HepG2 (cell line): ENCODE measurements at places on chromosomes 16 and 17. TPM values are rescaled to one million over a fixed set of nuclear protein-coding genes. Genes with fewer than 3 reads are reported as not detected.

The SLX4 gene
- total RNA-seq, result 2.5 and 3.6 TPM in 2 replicates

The DRC3 gene
- total RNA-seq, result 0.53 and 0.73 TPM in 2 replicates

The TPSAB1 gene
- total RNA-seq, result not detected in 2 replicates

The PRSS33 gene
- not detected in 2 replicates for total RNA-seq

The CDH5 gene
- total RNA-seq, result 0.34 and 0.71 TPM in 2 replicates

The TMEM238L gene
- not detected in 2 replicates for total RNA-seq

The MAPT gene
- 2.1 and 3.6 TPM in 2 replicates for total RNA-seq

The SLFN12 gene
- 0.13 TPM in 1 of 2 replicates, not detected in the other for total RNA-seq

The KRTAP2-3 gene
- not detected in 2 replicates for total RNA-seq

The RAD51C gene
- total RNA-seq, result 106 and 151 TPM in 2 replicates

DNA sequence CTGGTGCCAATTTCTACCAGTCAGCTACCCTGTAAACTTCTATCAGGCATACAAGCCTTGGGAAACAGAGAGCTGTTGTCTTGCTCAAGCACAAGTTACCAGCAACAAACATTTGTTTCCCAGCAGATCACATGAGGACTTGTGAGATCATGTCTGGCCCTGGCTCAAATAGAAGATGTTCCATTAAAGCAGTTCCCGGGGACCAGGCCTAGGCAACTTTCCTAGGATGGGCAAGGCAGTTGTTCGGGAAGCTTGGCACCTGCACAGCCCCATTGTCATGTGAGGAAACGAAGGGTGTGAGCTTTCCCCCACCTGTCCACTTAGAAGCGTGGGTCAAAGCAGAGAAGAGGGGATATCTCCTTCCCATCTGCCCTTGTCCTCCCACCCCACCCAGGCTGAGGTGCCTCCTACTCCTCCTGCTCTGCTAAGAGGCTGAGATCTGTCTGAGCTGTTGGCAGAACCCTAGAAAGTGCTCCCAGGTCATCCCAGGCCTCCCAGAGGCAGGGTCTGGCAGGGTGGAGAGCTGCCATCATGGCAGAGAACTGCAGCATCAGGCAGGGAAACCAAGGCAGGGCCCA, 11.2 kb upstream of the SLC47A2 start:
- no peak overlapping the region for H3K4me3 ChIP-seq
- no peaks in the 10 kb centered on the region for H3K27me3 ChIP-seq
- no peak for DNase-seq
- H3K27ac ChIP-seq, result peak overlapping the region; percentile 46
- H3K36me3 ChIP-seq, result no peaks in the 10 kb centered on the region

DNA sequence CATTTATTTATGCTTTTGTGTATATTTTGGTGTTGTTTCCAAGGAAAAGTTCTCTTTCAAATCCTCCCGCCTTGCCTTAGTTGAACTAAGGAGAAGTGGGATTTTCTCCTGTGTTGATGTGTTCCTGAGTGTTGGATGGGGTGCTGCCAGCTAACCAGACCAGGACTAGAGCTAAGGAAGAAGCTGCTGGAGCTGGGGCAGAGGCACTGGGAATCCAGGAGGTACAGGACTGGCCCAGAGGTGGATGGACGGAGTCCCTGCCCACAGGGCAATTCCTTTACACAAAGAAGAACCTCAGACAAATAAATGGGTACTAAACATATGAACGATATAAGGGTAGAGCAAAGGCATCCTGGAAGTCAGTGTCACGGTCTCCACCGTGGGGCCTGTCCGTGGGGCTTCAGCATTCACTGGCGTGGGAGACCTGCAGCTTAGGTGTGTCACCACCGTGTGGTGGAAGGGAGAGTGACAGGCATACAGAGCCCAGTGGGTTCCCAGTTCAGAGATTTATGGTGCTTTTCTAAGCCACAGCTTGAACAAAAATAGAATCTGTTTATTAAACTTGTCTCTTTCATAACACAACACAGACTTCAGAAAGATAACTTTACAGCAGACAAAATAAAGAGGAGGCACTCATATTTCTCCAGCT, 270.7 kb downstream of the NTN1 start:
- no peak overlapping the region for H3K27ac ChIP-seq
- no peak overlapping the region for H3K4me3 ChIP-seq
- DNase-seq, result peak; percentile 8
- H3K36me3 ChIP-seq, result no peaks in the 10 kb centered on the region
- no peaks in the 10 kb centered on the region for H3K4me1 ChIP-seq

DNA sequence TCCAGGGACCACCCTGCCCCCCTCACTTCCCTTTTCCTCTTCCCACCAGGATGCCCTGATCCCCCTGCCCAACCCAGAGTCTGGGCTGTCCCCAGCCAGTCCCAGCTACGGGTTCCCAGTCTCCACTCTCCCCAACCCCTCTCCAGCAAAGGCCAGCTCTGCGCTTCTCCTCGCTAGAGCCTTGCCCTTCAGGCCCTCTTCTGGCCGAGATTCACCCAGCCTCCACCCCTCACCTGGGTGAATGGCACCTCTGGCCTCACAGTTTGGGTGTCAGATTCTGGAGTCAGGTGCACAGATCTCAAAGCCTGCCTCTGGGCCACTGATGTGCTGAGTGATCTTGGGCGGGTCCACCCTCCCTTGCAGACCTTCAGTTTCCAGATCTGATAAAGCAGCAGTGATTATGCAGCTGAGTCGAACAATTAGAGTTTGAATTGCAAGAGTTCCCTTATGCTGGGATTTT, 185.6 kb upstream of the TNRC6C start:
- peaks cover 8% of the 10 kb centered on the region for H3K27me3 ChIP-seq
- no peak for DNase-seq
- peak overlapping the region; percentile 7; the same call in 1 of the 2 replicates for H3K4me3 ChIP-seq
- H3K36me3 ChIP-seq, result no peaks in the 10 kb centered on the region
- H3K4me1 ChIP-seq, result no peaks in the 10 kb centered on the region

GRCh38 chr16:89111263-89111662, 17.6 kb downstream of the ACSF3 start:
- no peak overlapping the region for H3K27ac ChIP-seq
- H3K4me3 ChIP-seq, result no peak overlapping the region
- H3K36me3 ChIP-seq, result peaks cover 35% of the 10 kb centered on the region

GRCh38 chr17:18025945-18026776, 12.8 kb downstream of the ATPAF2 start:
- H3K27me3 ChIP-seq, result no peaks in the 10 kb centered on the region
- H3K4me3 ChIP-seq, result no peak overlapping the region
- no peak for DNase-seq
- H3K27ac ChIP-seq, result no peak overlapping the region
- H3K36me3 ChIP-seq, result peaks cover 26% of the 10 kb centered on the region; the same call in 2 of the 3 replicates

DNA sequence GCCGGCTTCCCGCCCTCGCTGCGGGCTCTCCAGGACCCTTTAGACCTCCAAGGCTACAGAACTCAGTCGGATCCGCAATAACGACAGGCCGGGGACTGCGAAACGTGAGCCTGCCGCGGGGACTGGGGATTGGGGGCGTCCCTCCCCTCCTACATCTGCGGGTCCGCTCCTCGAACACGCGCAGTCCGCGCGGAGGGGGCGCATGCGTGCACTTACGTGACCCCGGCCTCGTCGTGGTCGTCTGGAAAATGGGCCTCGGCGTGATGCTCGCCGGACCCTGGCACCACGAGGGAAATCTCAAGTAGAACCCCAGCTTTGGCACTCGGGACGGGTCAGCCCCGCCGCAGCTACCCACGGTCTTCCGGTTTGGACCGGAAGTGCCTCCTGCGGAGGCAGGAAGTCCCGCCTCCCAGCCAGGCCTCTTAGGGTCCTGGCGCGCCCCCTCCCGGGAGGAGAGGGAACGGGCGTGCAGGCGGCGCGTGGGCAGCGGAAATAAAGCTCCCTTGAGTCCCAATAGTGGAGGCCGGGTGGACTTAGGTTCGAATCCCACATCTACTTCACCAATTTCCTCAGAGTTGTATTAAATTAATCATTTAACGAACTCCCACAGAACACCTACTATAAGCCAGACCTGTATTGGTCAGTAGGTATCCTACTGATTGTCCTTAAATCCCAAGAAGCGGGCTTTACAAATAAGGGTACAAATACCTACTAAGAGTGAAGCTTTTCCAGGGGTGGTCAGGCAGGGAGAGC, at the start of gene TAF1C:
TSS of gene TAF1C (minus strand) at position 373 of the 753 bp plus-strand sequence. CDS start 2,069 bp downstream, outside the sequence.
- H3K27me3 ChIP-seq, result no peaks in the 10 kb centered on the region
- H3K4me3 ChIP-seq, result peak within 1 kb of the TSS; percentile 86
- peaks cover 29% of the 10 kb centered on the region; the same call in 2 of the 3 replicates for H3K36me3 ChIP-seq
- peaks cover 14% of the 10 kb centered on the region for H3K4me1 ChIP-seq
- H3K27ac ChIP-seq, result peak within 1 kb of the TSS; percentile 55
- DNase-seq, result peak; percentile 92

GRCh38 chr16:8712589-8713361, 38.4 kb downstream of the ABAT start:
- no peaks in the 10 kb centered on the region for H3K27me3 ChIP-seq
- peaks cover 8% of the 10 kb centered on the region; the same call in 1 of the 2 replicates for H3K4me1 ChIP-seq
- no peak for DNase-seq
- peaks cover 9% of the 10 kb centered on the region for H3K36me3 ChIP-seq
- H3K4me3 ChIP-seq, result no peak overlapping the region
- no peak overlapping the region for H3K27ac ChIP-seq

- H3K36me3 ChIP-seq, result peaks cover 12% of the 10 kb centered on the region; the same call in 1 of the 3 replicates
- peaks cover 9% of the 10 kb centered on the region for H3K4me1 ChIP-seq
- no peak overlapping the region for H3K4me3 ChIP-seq
- H3K27me3 ChIP-seq, result no peaks in the 10 kb centered on the region
- no peak overlapping the region for H3K27ac ChIP-seq
- no peak for DNase-seq
These were observed 13.6 kb downstream of the TMEM220 start for GRCh38 chr17:10716218-10716617.

GRCh38 chr16:50989047-50989446, 162.0 kb downstream of the SALL1 start:
- no peaks in the 10 kb centered on the region for H3K4me1 ChIP-seq
- H3K27ac ChIP-seq, result no peak overlapping the region
- H3K27me3 ChIP-seq, result no peaks in the 10 kb centered on the region

DNA sequence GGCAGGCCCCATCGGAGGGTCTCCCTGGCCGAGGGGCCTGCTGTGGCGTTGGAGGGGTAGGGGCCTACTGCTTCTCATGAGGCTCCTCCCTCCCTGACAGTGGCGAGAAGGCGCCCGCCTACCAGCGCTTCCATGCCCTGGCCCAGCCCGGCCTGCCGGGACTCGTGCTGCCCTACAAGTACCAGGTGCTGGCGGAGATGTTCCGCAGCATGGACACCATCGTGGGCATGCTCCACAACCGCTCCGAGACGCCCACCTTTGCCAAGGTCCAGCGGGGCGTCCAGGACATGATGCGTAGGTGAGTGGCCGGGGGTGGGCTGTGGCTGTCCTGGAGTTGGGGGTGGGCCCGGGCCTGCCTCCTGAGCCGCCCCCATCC, 1.7 kb downstream of the CDT1 start:
- H3K27ac ChIP-seq, result peak overlapping the region; percentile 71
- H3K4me1 ChIP-seq, result peaks cover 36% of the 10 kb centered on the region
- H3K4me3 ChIP-seq, result peak overlapping the region; percentile 73; the same call in 1 of the 2 replicates
- peaks cover 15% of the 10 kb centered on the region for H3K36me3 ChIP-seq

DNA sequence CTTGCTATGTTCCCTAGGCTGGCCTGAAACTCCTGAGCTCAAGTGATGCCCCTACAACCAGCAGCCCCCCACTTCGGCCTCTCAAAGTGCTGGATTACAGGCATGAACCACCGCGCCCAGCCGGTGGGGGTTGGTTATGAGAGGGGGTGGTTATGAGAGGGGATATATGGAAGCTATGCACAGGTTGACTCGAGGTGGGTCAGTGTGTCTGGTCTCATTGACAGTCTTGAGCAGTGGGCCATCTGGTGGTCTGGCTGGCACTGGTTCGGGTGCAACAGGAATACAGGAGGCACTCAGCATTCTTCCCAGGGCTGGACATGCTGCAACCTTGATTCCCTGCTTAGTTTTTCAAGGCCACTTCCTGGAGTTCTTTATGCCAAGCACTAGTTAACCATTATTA, 5.6 kb upstream of the STX1B start:
- H3K27me3 ChIP-seq, result peaks cover 19% of the 10 kb centered on the region
- H3K27ac ChIP-seq, result no peak overlapping the region
- peaks cover 17% of the 10 kb centered on the region for H3K4me1 ChIP-seq
- H3K36me3 ChIP-seq, result no peaks in the 10 kb centered on the region
- DNase-seq, result peak; percentile 82

- H3K27me3 ChIP-seq, result no peaks in the 10 kb centered on the region; the same call in 2 of the 3 replicates
- peak within 1 kb of the TSS; percentile 95 for H3K4me3 ChIP-seq
- DNase-seq, result peak; percentile 90
- no peaks in the 10 kb centered on the region for H3K36me3 ChIP-seq
- H3K4me1 ChIP-seq, result peaks cover 47% of the 10 kb centered on the region
These were observed at the start of gene CAVIN1 for GRCh38 chr17:42422958-42423712. TSS of gene CAVIN1 (minus strand) at chr17:42423256. CDS start at chr17:42423097, 159 bp downstream.

GRCh38 chr17:44112284-44113280, 10.9 kb downstream of the HDAC5 start:
- no peaks in the 10 kb centered on the region; the same call in 2 of the 3 replicates for H3K36me3 ChIP-seq
- H3K27ac ChIP-seq, result peak overlapping the region; percentile 10
- peaks cover 83% of the 10 kb centered on the region for H3K4me1 ChIP-seq
- DNase-seq, result peak; percentile 60

DNA sequence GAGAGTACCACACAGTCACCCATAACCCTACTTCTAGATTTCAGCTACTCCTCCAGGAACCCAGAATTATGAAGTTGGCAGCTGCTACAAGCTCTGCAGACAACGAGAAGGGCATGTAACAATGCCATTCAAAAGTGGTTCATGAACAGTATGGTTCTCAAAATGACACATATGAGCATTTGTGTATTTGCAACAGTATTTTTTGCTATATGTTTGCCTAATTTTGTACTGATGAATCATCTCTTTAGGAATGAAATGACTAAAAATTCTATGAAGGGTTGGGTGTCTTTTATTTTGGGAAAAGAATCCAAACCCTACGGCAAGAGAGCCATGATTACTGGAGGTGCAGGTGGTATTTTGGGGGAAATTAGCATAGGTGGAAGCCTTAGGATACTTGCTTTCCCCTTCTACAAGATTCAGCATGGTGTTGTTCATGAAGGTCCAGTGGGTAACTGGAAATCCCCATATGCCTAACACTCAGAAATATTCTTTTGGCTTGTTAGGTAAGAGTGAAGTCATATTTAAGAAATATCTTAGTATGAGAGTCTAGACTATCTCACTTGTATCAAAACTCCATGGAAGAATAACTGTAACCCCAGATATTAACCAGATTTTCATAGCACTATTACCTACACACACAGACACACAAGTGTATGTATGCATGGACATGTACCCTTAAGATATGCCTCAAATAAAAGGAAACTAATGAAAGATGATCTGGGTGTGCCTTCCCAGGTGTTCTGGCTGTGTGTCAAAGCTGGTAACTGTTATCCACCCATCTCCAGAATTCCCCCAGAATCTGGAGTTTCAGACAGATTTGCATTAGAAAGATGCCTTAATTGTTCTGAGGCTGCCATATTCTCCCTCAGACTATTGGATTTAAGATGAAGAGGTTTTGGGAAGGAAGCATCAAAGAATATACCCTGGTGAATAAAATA, 688.2 kb upstream of the SOX9 start:
- H3K36me3 ChIP-seq, result no peaks in the 10 kb centered on the region
- H3K4me3 ChIP-seq, result no peak overlapping the region
- no peak overlapping the region for H3K27ac ChIP-seq
- no peaks in the 10 kb centered on the region for H3K27me3 ChIP-seq
- DNase-seq, result no peak

GRCh38 chr17:8552577-8553320, 77.8 kb downstream of the MYH10 start:
- DNase-seq, result no peak
- H3K27ac ChIP-seq, result no peak overlapping the region

GRCh38 chr17:69269131-69269998, 40.7 kb upstream of the ABCA10 start:
- H3K27ac ChIP-seq, result peak overlapping the region; percentile 68
- peaks cover 29% of the 10 kb centered on the region for H3K4me1 ChIP-seq
- peak; percentile 34 for DNase-seq
- no peaks in the 10 kb centered on the region for H3K36me3 ChIP-seq
- H3K4me3 ChIP-seq, result peak overlapping the region; percentile 28
- H3K27me3 ChIP-seq, result no peaks in the 10 kb centered on the region

GRCh38 chr17:4559139-4559791, 1.1 kb downstream of the GGT6 start:
- H3K4me1 ChIP-seq, result peaks cover 54% of the 10 kb centered on the region
- no peak overlapping the region for H3K4me3 ChIP-seq
- DNase-seq, result no peak
